ENCODE measurements at places on chromosomes 16 and 17.

GRCh38 chr17:74608511-74608910 lies 15.0 kb downstream of the CD300E start:
- DNase-seq, result no peak

DNA sequence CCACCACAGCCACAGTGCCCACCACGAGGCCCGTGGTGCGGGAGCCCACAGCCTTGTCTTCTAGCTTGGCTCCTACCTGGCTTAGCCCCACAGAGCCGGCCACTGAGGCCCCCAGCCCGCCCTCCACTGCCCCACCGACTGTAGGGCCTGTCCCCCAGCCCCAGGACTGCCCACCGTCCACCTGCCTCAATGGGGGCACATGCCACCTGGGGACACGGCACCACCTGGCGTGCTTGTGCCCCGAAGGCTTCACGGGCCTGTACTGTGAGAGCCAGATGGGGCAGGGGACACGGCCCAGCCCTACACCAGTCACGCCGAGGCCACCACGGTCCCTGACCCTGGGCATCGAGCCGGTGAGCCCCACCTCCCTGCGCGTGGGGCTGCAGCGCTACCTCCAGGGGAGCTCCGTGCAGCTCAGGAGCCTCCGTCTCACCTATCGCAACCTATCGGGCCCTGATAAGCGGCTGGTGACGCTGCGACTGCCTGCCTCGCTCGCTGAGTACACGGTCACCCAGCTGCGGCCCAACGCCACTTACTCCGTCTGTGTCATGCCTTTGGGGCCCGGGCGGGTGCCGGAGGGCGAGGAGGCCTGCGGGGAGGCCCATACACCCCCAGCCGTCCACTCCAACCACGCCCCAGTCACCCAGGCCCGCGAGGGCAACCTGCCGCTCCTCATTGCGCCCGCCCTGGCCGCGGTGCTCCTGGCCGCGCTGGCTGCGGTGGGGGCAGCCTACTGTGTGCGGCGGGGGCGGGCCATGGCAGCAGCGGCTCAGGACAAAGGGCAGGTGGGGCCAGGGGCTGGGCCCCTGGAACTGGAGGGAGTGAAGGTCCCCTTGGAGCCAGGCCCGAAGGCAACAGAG lies 10.5 kb downstream of the VASN start:
- DNase-seq, result no peak

GRCh38 chr16:11547118-11547916 lies 39.4 kb downstream of the LITAF start:
- DNase-seq, result no peak

DNA sequence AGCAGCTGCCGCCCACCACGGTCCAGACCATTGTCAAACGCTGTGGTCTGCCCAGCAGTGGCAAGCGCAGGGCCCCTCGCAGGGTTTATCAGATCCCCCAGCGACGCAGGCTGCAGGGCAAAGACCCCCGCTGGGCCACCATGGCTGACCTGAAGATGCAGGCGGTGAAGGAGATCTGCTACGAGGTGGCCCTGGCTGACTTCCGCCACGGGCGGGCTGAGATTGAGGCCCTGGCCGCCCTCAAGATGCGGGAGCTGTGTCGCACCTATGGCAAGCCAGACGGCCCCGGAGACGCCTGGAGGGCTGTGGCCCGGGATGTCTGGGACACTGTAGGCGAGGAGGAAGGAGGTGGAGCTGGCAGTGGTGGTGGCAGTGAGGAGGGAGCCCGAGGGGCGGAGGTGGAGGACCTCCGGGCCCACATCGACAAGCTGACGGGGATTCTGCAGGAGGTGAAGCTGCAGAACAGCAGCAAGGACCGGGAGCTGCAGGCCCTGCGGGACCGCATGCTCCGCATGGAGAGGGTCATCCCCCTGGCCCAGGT lies 13.0 kb downstream of the SLC52A1 start:
- no peak for DNase-seq

DNA sequence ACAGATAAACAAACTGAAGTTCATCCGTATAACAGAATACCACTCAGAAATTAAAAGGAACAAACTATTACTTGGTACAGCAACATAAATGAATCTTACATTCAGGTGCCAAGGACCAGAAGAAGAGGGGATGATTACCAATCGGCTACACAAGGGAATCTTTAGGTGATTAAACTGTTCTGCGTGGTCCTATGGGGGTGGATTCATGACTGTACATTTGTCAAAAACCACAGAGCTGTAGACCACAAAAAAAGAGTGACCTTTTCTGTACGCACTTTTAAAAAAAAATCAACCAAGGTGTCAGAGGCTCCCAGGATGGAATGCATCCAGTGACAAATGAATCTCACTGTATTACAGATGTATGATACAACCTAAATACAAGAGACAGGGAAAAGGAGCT lies 110.8 kb downstream of the CDYL2 start:
- DNase-seq, result no peak

- DNase-seq, result no peak
Measured at GRCh38 chr16:74557275-74557674, 49.6 kb downstream of the GLG1 start.

DNA sequence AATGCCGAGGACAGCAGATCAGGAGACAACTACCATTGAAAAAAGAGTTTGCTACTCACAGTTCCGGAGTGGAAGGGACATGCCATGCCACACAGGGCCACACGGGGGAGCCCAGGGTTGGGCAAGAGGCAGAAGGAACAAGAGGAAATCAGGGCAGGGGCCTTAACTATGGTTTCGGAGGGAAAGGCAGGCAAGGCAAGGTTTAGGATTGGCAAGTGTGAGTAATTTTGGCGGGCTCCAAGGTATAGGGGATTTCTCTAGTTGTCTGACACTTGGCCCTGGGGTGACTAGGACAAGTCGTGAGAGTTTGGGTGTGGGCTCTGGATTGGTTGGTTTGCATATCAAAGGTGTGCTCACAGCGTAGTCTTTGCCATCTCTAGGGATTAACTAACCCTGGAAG lies 27.0 kb upstream of the NTN1 start:
- peak; percentile 19 for DNase-seq

GRCh38 chr17:37647856-37648255 lies 4.6 kb upstream of the DDX52 start:
- no peak for DNase-seq

DNA sequence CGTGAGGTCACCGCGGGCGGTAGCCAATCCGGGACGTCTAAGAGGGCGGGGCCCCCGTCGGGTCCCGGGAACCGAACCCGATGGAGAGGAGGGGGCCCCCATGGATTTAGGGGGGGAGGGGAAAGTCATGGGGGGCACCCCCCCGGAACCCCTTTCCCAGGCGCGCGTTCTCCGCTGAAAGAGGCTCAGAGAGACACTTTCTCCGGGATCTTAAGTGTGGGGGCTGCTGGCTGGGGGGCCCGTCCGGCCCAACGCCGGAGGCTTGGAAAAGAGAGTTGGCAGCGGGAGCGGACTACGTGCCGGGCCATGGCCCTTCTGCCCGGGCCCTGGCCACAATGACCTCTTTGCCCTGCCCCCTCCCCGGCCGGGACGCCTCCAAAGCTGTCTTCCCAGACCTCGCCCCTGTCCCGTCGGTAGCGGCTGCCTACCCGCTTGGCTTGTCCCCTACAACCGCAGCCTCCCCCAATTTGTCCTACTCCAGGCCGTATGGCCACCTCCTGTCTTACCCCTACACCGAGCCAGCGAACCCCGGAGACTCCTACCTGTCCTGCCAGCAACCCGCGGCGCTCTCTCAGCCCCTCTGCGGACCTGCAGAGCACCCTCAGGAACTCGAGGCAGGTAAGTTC lies at the start of gene DLX4:
DLX4 (plus strand) TSS at position 57 of the 626 bp plus-strand sequence; CDS start at position 336, 279 bp downstream.
- no peak for DNase-seq

- peak; percentile 94 for DNase-seq
Measured at GRCh38 chr17:59853168-59853918, 39.4 kb downstream of the TUBD1 start.

- no peak for DNase-seq
Measured at GRCh38 chr17:74736513-74737298, at the start of gene RAB37. Gene RAB37, plus strand, starts transcription at chr17:74737256. Its CDS starts 17 bp downstream, at chr17:74737273.

DNA sequence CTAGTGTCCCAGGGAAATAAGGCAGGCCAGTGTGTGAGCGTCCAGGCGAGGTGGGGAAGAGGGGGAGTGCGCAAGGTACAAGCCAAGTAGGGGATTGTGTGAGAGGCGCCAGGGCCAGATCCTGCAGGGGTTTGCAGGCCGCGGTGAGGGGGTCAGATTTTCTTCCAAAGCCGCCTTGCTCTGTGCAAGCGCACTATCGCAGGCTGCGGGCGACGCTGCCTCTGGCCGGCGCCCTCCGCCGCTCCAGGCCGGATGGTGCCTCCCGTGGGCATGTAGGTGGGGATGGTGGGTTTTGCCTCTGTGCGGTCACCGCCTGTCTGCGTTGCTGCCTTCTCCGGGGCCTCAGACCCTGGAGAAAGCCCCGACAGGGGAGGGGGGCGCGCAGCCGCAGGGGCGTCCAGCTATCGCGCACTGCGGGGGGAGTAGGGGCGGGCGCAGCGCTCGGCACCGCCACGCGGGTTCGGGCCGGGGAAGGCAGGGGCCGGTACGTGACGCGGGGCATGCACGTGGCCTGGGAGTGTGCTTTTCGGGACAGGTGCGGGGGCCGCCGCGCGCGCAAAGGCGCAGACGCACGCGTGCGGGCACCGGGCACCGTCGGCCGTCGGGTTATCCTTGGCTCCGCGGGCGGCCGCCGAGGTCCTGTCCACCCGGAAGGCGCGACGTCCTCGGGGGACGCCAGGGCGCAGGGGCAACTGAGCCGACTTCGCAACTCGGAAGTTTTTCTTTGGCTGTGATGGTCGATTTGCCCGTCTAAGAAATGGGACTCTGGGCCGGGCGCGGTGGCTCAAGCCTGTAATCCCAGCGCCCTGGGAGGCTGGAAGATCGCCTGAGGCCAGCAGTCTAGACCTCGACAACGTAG lies 1.1 kb upstream of the HAPSTR1 start:
- DNase-seq, result no peak

DNA sequence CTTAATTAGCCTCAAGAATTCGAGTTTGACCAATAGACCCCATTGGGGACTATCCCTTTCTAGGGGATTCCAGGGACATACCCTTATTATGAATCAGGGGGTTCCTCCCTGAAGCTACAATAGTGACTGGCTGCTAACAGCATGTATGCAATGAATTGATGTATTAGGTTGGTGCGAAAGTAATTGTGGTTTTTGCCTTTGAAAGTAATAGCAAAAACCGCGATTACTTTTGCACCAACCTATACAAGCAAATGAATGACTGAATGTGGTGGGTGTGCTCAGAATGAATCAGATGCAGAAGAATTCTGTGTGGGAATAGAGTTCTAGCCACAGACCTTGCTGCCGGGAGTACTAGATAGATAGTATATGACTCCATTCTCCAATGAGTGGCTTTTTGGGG lies 76.7 kb downstream of the HLF start:
- DNase-seq, result no peak

- DNase-seq, result no peak
Measured at GRCh38 chr17:34726536-34727384, 147.4 kb downstream of the TMEM132E start.

DNA sequence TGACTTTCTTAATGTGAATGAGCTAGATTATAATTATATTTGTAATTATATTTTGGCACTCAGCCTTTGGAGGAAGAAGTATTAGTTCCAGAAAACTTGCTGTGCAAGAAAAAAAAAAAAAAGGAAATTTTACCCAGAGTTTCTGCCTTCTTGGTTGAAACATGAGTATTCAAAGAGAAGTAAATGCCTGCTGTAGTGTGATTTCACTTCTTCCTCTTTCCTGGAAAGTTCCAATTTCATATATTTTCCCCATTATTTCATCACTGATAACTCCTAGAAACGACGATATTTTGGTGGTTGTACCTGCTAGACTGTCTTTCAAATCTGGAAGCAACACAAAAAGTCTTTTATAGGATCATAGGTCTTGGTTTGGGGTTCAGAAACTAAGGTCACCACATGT lies 20.4 kb upstream of the MPHOSPH6 start:
- no peak for DNase-seq

GRCh38 chr16:28839004-28839639 lies 7.0 kb downstream of the TUFM start:
- no peak for DNase-seq

DNA sequence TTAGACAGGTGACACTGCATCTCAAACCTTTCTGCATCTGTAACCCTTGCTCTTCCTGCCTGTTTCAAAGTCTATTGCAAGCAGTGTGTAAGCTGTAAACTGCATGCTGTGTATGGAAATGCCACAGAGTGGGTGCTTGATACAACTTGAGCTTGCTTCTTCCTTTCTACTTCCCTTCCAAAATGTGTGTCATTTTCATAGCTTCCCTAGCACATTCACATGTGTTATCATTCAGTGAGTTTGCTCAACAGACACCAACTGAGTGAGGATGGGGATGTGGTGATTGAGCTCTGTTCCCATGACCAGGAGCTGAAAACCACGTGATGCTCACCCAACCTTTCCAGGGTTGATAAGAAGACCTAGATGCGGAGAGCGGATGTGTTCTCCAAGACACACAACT lies 111.1 kb downstream of the VAT1L start:
- DNase-seq, result no peak

DNA sequence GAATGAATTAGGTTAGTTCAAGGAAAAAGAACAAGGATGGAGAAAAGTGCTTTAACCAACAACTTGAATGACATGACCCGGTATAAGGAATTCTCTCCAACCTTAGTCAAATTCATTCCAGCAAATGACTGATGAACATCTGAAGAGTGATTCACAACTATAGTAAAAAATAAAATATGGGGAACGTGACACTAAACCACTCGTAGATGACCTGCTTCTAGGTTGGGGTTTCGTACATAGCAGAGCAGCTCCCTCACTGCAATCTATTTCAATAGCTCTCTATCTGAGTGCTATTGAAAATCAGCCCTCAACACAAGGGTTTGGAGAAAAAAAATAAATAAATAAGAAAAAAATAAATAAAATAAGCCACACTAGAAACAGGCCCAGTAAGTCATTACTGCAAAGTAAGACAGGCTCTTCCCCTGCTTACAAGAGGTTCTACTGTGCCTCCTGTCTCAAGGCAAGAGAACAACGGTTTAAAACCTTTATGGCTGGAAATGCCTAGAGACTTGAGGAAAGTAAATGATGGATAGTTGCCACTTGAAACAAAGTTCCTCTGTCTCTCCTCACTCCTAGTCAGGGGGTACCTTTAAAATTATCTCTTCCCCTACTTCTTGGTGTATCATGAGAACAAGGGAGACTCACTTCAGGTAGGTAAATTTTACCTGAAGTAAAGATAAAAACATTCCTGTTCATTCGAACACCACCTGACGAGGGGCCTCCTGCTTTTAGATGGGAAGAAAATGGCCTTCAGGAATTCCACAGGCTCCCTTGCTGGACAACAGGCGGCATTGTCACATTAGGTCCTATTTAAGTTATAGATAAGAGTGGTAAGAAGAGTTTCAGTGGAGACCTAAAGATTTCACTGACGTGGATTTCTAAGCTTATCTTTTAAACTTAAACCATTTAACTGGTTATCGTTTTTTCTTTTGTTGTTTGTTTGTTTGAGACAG lies 20.5 kb downstream of the COG7 start:
- DNase-seq, result no peak

- DNase-seq, result no peak
Measured at GRCh38 chr17:55978578-55978977, 174.7 kb upstream of the ANKFN1 start.

GRCh38 chr17:73598212-73598611 lies 46.0 kb downstream of the SDK2 start:
- no peak for DNase-seq
